Right renal pelvis (tissue), 4 donors: ENCODE measurements at places on chromosomes 13 and 19. TPM values are rescaled to one million over a fixed set of nuclear protein-coding genes. Genes with fewer than 3 reads are reported as not detected.
A peak's percentile ranks its signal among the peaks of the same experiment; 100 is the strongest.

CPAMD8 gene
- polyA plus RNA-seq, result 38.2 TPM

CRX gene
- polyA plus RNA-seq, result not detected

OR4F17 gene
- not detected for polyA plus RNA-seq

ZNF471 gene
- polyA plus RNA-seq, result 18.4 TPM

CABP5 gene
- not detected for polyA plus RNA-seq

SPRED3 gene
- polyA plus RNA-seq, result 1.1 TPM

FGF9 gene
- 15.5 TPM for polyA plus RNA-seq

OR7D2 gene
- polyA plus RNA-seq, result 0.07 TPM

MISP3 gene
- polyA plus RNA-seq, result 7.2 TPM

FPR1 gene
- polyA plus RNA-seq, result 3.7 TPM

DNAJC15 gene
- 30.2 TPM for polyA plus RNA-seq

PCP2 gene
- polyA plus RNA-seq, result 1.1 TPM

KIR3DL2 gene
- not detected for polyA plus RNA-seq

ZSCAN4 gene
- polyA plus RNA-seq, result not detected

ACER1 gene
- not detected for polyA plus RNA-seq

GFY gene
- 0.04 TPM for polyA plus RNA-seq

KLF2 gene
- 24.6 TPM for polyA plus RNA-seq

GRCh38 chr13:89695343-89696257, 1651.9 kb upstream of the MIR17HG start:
- DNase-seq, result peak; percentile 40

- DNase-seq, result no peak
Observed at GRCh38 chr13:69793783-69794453, 313.7 kb upstream of the ATXN8OS start.

DNA sequence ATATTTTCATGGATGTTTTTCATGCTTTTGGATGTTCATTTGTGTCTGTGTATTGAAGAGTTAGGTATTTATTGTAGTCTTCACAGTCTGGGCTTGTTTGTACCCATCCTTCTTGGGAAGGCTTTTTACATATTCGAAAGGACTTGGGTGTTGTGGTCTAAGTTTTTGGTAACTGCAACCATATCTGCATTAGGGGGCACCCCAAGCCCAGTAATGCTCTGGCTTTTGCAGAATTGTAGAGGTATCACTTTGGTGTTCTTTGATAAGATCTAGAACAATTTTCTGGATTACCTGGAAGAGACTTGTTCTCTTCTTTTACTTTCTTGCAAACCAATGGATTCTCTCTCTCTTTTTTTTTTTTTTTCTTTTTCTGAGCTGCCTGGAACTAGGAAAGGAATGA, 581.3 kb downstream of the DACH1 start:
- DNase-seq, result no peak

GRCh38 chr19:2261438-2262172, 5.4 kb upstream of the JSRP1 start:
- DNase-seq, result no peak

DNA sequence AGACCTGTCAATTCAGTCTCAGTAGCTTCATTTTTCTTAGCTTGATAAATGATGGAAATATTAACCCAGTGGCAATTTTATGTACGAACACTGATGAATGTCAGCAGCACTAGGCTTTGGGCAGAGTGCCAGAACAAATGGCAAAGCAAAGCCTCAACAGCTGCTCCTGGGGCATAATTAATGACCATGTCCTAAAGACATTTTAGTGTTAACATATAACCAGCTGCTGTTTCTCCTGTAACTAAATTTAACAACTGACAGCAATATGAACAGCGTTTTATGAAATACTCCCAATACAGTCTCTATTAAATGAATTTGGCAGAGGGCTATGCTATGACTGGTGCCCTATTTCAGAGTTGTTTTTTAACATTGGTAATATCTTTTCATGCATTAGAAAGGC, 47.1 kb downstream of the ZNF568 start:
- no peak for DNase-seq

- DNase-seq, result no peak
Observed at GRCh38 chr19:29308977-29309590, 96.1 kb upstream of the UQCRFS1 start.

- DNase-seq, result no peak
Observed at GRCh38 chr13:51524829-51525566, 59.3 kb upstream of the WDFY2 start.

- no peak for DNase-seq
Observed at GRCh38 chr13:46206143-46206542, 5.6 kb upstream of the LRRC63 start.

DNA sequence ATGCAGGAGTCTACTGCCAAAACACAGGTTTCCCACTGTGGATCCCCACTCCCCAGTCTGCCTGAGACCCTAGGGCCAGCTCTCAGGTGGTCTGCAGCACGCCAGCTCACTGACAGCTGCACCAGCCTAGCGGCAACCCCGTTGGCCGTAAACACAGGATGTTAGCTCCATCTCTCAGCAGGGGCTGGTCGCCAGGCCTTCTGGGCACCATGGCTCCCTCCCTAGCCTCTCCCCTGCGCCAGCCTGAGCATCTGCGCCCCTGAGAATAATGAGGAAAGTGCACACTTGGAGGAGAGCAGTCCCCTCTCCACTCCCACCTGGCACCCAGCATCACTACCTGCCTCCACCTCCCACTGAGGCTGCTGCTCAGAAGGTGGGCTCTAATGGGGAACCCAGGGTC, 20.8 kb upstream of the EPHX3 start:
- no peak for DNase-seq

- no peak for DNase-seq
Observed at GRCh38 chr19:28456252-28456651, 756.7 kb downstream of the UQCRFS1 start.

DNA sequence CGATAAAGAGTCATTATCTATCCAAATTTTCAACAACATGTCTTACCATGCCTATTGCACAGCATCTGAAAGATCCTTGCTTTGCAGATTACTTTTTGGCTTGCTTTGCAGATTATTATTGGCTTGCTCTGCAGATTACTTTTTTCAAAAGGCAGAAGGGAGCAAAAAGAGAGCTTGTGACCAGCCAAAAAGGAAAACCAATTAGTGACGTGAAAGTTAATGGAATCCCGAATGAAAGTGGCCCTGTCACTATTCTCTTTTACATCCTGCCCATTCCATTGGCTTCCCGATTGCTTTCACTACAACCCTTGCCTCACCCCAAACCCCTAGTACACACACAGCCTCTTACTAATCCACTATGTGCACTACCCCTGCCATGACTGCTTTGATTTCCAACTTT, 81.3 kb downstream of the LHFPL6 start:
- no peak for DNase-seq

- DNase-seq, result no peak
Observed at GRCh38 chr19:55553217-55554182, 8.2 kb upstream of the SBK3 start.

DNA sequence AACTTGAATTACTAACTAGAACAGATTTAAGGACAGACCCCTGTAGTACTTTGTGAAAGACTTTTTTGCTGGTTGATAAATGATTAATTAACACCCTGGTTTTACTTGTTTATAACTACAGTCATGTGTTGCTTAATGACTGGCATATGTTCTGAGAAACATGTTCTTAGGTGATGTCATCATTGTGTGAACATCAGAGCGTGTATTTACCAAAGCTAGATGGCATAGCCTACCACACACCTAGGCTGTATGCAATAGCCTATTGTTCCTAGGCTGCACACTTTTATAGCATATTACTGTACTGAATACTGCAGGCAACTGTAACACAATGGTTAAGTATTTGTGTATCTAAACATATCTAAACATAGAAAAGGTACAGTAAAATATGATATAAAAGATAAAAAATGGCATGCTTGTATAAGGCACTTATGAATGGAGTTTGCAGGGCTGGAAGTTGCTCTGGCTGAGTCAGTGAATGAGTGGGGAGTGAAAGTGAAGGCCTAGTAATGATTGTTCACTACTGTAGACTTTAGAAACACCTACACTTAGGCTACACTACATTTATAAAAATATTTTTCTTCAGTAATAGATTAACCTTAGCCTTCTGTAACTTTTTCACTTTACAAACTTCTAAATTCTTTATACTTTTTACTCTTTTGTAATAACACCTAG, 260.3 kb downstream of the KCNRG start:
- no peak for DNase-seq

- peak; percentile 10 for DNase-seq
Observed at GRCh38 chr19:41597600-41598041, 21.7 kb downstream of the CEACAM21 start.

DNA sequence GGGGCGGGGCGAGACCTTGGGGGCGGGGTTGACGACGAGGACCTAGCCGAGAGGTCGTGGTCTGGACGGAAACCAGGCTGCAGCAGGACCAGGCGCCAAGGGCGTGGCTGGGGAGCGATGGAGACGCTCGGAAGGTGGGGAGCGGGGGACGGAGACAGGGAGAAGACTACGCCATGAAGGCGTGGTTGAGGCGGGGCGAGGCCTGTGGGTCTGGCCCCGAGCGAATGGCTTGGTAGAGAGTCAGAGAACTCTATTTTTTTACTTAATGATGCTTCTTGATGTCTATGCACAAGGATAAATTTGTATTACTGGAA, 674 bp upstream of the FBXL12 start:
- DNase-seq, result no peak

GRCh38 chr19:46350758-46351159, 3.9 kb downstream of the PPP5C start:
- no peak for DNase-seq

DNA sequence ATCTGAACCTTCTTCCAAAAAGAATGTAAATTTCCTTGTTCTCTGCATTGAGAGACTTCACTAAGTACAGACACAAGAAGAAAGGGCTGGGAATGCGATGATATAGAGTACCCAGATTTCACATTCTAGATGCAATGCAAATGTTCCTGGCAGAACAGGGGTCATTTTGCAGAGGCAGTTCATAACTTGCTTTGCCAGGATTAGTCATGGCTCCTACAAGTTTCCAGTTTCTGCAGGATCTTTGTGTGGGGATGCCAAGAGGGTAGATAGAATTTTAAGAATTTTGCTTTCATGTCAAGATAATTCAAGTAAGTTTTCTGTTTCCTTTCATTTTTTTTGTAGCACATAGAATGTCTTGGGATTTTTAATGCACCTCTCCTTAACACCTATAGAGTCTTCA, 181.2 kb downstream of the FGF9 start:
- DNase-seq, result no peak

- DNase-seq, result no peak
Observed at GRCh38 chr13:72204291-72204690, 337.3 kb upstream of the DACH1 start.

- DNase-seq, result no peak
Observed at GRCh38 chr19:3669947-3670795, 30.1 kb downstream of the PIP5K1C start.

- no peak for DNase-seq
Observed at GRCh38 chr13:93963266-93964145, 516.0 kb downstream of the DCT start.

DNA sequence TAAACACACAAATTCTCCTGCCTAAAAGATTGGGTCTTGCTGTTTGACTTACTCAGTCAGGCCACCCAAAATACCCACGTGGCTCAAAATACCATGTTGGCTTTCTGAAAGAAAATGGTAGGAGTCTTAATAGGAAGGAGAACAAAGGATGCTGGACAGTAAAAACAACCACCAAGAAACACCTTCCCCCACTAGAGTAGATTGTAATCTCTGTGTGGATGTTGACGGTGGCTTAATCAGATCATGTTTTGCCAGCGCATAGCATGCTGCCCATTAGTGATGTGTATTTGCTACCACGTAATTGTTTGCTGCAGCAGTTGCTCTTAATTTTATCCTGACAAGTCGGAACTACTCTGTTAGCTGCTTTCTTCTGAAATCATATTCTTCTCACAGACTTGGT, 1229.3 kb upstream of the SLC10A2 start:
- DNase-seq, result no peak

DNA sequence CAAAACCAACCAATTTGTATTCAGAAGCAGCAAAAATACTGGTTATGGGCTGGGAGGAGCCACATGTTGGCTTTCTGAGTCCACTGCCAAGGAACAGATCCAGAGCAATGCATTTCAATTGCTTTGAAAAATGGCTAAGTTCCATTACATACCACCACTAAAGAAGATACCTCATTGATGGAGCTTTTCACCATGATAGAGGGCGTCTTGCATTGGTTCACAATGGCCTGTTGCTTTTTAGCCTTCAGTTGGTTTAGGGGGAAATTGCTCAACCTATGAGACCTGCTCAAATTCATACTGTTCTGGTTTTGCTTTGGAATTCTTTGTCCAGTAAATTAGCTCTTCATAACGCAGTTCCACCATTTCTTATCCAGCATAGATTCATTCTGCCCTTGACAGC, 21.2 kb upstream of the CPB2 start:
- DNase-seq, result no peak
